ENCODE measurements at places on chromosomes 11 and 22.

DNA sequence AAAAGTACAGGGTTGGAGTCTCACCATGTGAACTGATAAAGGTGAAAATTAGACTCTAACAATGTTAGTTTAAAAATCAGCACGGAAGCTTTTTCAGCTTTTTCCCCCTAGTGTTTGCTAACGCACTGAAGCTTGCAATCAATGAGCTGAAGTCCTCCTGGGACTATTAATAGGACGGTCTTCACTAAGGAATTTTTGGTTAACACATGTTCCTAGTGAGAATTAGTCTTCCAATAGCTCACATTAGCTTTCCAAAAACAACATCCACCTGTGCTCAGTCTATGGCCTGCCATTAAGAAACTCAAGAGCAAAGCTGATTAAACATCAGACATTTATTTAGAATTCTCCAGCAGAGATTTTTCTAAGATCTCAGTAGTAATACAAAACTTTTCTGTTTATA, 26.7 kb upstream of the DDI1 start:
- DNase-seq = no peak

GRCh38 chr11:94788396-94788795, 20.2 kb downstream of the AMOTL1 start:
- DNase-seq = no peak

GRCh38 chr11:82733444-82734119, at the start of gene FAM181B:
FAM181B (minus strand) TSS chr11:82733864; CDS start chr11:82733729, 135 bp downstream.
- DNase-seq = peak; percentile 14

DNA sequence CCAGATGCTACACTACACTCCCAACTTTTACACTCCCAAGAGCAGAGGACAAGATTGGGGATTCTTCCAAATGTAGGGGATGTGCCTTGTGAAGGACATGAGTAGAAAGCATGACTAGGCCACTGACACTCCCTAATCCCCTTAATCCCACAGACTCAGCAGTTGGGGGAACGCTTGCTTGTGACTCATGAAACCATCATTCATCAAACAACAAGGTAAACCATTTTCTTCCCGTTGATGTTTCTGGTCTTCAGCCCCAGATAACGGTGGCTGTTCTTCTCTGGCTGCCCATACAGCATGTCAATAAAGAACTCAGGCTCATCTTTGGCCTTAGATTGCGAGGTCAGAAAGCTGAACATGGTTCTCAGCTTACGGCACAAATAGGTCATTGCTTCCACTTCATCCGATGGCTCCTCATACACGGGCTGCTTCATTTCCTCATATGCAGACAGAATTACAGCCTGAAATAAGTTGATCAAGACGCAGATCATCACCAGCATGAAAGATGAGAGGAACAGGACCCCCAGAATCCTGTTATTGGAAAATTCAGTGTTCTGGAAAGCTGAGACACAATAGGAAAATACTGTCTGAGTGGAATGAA, 6.4 kb upstream of the CDPF1 start:
- no peak for DNase-seq

DNA sequence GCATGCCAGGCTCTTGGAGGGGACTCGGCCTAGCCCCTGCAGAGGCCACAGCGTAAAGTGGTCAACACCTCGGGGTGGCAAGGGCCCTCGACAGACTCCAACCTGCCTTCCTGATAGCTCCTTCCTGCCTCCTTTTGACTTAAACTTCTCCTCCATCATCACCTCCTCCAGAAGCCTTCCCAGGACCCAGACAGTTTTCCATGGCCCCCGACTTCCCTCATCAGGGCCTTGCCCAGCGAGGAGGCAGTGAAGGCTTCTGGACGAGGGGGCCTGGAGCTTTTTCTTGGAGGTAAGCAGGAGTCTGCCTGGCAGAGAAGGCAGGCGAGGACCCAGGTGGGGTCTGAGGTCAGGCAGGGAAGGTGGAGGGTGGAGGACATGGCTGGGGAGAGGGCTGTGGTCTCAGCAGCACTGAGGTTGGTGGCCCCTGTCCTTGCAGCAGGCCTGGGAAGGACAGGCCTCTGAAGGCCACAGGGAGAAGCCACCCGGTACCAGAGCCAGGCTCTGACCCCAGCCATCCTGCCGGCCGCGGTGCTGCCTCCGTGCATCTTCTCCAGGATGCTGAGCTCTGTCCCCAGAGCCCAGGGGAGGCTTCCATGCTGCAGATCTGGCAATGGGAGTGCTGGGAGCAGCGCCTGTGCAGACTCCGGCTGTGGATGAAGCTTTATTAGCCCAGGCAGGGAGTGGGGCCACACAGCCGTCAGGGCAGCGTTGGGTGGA, 81.4 kb downstream of the WNT7B start:
- DNase-seq = no peak

- no peak for DNase-seq
Observed at GRCh38 chr11:111107501-111107900, 138.0 kb upstream of the POU2AF2 start.

DNA sequence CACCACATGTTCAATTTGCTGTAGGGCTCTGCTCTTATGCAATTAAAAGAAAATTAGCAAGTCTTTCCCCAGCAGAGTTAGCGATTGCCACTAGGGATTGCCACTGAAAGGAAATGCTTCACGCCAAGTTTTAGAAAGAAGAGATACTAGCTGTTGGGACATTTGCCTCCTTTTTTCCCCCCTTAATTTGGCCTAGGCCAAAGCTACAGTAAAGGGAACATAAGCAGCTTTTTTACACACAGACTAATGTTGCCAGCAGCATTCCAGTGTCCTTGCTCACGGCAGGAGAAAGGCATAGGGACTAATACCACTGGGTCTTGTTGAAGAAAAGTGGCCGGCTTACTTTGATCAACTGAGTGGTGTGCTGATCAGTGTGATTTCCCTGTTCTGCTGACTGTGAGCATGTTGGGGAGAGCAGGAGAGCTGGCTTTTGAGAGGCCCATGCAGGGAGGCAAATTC, 71.2 kb downstream of the PHF21A start:
- DNase-seq = no peak

- no peak for DNase-seq
Observed at GRCh38 chr11:986270-986951, 50.1 kb downstream of the MUC6 start.

DNA sequence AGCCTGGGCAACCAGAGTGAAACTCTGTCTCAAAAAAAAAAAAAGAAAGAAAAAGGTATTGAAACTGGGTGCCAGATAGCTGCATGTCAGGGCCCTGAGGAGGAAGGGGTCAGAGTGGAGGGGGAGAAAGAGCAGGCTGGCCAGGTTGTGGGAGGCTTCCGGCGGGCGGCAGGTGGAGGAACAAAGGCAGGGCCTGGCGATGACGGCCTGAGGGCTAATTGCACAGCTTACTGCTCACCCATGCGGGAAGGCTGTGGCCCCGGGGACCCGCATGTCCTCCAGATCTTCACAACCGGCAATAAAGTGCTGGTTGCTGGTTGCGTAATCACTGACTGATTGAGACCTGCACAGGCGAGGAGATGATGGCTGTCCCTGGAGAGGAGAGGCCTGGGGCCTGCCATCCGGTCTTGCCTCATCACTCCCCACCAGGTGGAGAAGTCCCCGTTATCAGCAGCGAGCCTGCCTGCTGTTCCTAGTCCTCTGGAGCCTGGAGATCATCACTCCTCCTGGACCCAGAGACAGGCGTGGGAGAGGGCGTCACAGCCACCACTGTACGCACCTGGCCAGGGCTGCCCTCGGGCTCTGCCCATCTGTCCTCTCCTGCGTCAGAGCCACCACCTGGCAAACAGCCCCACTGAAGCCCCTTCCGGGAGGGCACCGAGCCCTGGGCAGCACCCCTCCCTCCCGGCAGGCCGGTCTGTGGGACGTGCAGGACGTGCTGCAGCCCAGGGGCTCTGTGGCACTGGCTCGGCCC, 18.7 kb downstream of the H19 start:
- DNase-seq = no peak

- no peak for DNase-seq
Observed at GRCh38 chr11:69343401-69344321, 49.7 kb downstream of the MYEOV start.

- DNase-seq = no peak
Observed at GRCh38 chr11:58000699-58001098, 23.0 kb upstream of the OR9Q1 start.

GRCh38 chr22:48205161-48205560, 1442.7 kb downstream of the TBC1D22A start:
- no peak for DNase-seq

- DNase-seq = no peak
Observed at GRCh38 chr11:34431979-34432378, 6.8 kb upstream of the CAT start.

- no peak for DNase-seq
Observed at GRCh38 chr11:48049036-48049435, 68.7 kb downstream of the PTPRJ start.

DNA sequence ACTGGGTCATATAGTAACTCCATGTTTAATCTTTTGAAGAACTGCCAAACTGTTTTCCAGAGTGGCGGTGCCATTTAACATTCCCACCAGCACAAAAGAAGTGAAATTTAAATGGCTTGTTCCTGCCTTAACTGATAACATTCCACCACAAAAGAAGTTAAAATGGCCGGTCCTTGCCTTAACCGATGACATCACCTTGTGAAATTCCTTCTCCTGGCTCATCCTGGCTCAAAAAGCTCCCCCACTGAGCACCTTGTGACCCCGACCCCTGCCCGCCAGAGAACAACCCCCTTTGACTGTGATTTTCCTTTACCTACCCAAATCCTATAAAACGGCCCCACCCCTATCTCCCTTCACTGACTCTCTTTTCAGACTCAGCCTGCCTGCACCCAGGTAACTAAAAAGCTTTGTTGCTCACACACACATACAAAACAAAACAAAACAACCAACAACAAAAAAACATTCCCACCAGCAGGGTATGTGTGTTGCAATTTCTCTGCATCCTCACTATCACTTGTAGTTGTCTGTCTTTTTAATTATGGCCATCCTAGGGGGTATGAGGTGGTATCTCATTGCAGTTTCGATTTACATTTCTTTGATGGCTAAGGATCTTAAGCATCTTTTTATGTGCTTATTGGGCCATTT, 109.0 kb downstream of the FAR1 start:
- no peak for DNase-seq

DNA sequence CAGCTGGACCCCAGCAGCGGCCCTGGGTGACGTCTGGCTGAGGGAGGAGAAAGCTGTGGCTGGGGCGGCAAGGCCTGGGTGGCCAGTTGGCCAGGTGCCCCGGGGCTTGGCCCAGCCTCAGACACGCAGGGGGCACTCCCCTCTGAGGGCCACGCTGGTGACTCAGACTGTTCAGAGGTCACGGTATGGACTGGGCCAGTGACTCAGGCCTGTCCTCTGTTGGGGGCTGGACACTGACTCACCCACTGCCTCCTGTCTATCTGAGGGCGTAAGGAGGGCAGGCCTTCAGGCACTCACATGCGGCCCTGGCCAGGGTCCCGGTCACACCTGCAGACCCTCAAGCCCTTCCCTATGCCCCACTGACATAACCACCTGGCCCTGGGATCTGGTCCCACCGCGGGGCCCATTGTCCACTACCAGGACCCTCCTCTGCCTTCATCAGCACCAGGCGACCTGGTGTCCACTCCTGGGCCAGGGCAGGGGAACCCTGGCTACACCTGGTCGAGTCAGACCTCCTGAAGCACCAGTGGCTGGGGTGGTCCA, 3.7 kb upstream of the MUC5AC start:
- DNase-seq = no peak

Measured in GM12892 (cell line).